ENCODE measurements at places on chromosomes 16 and 17.

- DNase-seq, result no peak
Observed at GRCh38 chr17:29570521-29570920, 2.0 kb downstream of the TP53I13 start.

- DNase-seq, result no peak
Observed at GRCh38 chr17:21031756-21032396, 10.9 kb downstream of the USP22 start.

GRCh38 chr16:30924076-30924912, 922 bp downstream of the FBXL19 start:
- DNase-seq, result no peak

GRCh38 chr17:64223931-64224629, 39.0 kb downstream of the TEX2 start:
- no peak for DNase-seq

GRCh38 chr17:42101513-42102292, 3.4 kb upstream of the ZNF385C start:
- peak; percentile 25 for DNase-seq

DNA sequence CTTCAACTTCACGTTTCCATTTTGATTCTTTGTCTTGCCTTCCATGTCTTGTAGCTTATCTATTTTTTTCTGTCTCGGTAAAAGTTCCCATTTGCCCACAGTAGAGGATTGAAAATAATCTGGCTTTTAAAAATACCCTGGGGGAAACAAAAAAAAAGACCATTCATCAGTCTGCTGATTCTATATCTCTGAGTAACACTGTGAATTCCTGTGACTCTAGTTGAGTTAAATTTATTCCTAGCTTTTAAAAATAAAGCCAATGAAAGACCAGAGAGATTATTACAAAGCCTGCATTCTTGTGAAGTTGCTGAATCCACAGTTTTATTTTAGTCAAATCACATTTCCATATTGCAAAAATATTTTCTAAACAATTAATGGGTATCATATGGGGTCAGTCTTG, 532.3 kb downstream of the CDH13 start:
- DNase-seq, result no peak

GRCh38 chr16:19014461-19014860, 30.7 kb downstream of the TMC7 start:
- no peak for DNase-seq

- no peak for DNase-seq
Observed at GRCh38 chr17:43465049-43465448, 18.7 kb upstream of the DHX8 start.

- no peak for DNase-seq
Observed at GRCh38 chr16:57739756-57740422, 4.3 kb downstream of the KATNB1 start.

DNA sequence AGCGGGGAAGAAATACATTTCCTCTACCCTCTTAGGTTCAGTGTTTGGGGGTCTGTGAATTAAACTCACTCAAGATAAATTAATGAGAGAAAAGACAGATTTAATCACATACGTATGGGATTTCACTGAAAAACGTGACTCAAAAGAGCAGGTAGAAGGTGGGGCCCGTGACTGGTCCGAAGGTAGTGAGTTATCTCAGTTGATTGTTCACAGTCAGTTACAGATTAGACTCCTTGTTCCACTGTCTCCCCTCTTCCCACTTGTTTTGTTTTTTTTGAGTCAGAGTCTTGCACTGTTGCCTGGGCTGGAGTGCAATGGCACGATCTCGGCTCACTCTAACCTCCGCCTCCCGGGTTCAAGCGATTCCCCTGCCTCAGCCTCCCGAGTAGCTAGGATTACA, 301.2 kb downstream of the SEC14L1 start:
- no peak for DNase-seq

DNA sequence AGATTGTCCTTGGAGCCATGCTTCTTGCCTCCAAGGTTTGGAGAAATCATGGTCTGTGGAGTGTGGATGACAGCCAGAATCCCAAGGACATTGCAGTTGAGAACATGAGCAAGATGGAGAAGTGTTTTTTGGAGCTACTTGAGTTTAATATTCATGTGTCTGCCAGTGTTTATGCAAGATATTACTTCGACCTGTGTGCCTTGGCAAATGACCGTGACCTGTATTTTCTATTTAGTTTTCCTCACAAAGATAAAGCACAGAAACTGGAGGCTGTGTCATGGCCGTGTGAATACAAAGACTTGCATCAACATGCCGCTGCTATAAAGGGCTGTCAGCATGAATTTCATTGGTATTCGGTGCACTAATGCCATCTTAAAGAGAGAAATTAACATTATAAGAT, 9.0 kb downstream of the GGA2 start:
- no peak for DNase-seq

DNA sequence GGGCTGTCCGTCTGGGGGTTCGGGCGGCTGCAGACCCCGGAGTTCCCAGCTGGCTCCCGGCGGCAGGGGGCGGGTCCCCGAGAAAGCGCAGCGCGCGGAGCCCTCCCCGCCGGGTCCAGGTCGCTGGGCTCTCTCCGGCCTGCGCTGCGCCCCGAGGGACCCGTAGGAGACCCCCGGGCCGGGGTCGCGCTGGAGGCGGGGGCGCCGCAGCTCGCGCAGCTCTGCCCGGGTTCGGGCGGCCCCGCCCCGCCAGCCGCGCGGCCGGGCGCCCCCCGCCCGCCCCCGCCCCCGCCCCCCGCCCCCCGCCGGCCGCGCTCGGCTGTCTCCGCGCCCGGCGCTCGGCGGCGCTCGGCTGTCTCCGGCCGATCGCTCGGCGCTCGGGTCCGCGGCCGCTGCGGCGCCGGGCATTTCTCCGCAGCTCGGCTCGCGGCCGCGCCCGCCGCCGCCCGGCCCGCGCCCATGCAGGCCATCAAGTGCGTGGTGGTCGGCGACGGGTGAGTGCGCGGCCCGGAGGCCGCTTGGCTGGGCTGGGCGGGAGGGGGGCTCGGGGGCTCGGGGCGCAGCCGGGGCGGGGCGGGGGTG, at the start of gene RAC3:
TSS of gene RAC3 (plus strand) at position 376 of the 582 bp plus-strand sequence. CDS start at position 460, 84 bp downstream.
- DNase-seq, result no peak

DNA sequence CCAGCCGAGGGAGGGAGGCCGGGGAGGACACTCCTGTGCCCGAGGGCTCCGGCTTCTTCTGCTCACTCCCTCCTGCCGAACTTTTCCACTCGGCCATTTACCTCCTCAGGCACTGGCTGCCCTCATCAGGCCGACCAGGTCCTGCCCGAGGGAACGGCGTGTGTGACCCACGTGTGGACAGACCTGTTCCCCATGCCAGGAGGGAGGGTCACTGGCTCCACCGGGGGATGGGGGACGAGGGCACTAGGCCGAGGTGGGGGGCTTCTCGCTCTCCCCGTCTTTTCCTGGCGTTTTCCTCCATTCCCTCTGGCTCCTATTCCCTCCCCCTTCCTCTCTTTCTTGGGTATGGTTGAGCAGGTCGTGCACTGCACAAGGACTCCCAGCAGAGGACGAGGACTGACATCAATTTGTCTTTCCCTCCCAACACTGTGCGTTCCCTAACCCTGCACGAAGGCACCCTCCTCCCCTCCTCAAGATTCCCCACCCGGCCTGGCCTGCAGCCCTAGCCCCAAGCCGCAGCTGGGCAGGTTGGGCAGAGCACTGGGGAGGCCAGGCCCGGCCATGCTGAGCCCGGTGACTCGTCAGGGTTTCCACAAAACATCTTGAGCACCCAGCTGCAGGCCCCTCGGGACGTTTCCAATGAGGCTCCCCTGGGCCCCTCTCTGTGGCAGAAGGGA, 3.2 kb upstream of the IL17C start:
- DNase-seq, result no peak

GRCh38 chr17:10010752-10011151, 105.7 kb upstream of the RCVRN start:
- no peak for DNase-seq

- DNase-seq, result no peak
Observed at GRCh38 chr16:7324321-7324720, 8.3 kb upstream of the RBFOX1 start.

- no peak for DNase-seq
Observed at GRCh38 chr17:66432411-66432957, 130.1 kb downstream of the PRKCA start.

DNA sequence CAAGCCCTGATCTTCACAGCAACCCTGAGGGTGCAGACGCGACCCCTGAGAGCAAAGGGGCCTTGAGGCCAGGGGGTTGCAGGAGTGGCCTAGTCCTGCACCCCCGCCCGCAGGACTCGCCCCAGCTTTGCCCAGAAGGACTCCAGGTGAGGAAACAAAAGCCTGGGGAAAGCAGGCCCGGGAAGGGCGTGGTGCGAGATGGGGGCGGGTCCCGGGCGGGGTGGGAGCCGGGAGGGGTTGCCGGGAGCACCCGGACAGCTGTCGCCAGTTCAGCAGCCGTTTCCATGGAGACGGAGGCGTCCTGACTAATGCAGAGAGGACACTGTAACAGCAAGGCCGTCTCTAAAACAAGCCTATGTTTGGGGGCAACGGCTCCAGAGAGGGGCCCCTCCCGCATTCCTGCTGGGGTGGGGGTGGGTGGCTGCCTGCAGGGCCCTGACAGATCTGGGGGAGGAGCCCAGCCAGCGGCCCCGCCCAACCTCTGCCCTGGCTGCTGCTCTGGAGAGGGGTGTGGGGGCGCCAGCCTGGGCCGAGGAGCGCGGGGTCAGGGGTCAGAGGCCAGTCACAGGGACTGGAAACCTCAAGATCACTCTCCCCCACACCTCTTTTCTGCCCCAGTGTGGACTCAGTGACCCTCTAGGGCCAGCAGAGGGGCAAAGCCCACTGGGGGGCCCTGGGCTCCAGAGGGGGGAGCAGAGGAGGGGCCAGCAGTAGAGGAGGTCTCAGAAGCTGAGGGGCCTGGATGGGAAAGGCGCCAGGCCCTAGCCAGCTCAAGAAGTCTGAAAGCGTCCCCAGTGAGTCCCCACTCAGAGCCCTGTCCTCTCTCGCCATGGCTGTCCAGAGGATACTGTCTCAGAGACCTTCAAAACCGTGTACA, 3.1 kb upstream of the TPPP3 start:
- peak; percentile 75 for DNase-seq

DNA sequence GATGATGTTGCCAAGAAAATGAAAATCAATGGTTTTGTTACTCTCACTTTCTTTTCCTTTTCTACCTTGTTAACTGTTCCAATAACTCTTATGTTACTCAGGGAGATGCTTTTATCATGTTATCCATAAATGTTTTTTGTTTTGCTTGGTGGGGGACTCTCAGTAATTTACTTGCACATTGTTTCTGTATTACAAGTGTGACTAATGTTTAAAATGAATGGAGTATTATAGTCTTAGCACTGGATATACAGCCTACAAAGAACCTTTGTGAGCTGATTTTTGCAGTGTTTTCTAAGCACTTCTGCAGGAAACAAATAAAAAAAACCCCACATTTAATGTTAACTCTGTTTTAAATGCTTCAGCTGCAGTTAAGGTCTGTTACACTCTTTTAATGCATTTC, 12.1 kb downstream of the VMP1 start:
- DNase-seq, result no peak

DNA sequence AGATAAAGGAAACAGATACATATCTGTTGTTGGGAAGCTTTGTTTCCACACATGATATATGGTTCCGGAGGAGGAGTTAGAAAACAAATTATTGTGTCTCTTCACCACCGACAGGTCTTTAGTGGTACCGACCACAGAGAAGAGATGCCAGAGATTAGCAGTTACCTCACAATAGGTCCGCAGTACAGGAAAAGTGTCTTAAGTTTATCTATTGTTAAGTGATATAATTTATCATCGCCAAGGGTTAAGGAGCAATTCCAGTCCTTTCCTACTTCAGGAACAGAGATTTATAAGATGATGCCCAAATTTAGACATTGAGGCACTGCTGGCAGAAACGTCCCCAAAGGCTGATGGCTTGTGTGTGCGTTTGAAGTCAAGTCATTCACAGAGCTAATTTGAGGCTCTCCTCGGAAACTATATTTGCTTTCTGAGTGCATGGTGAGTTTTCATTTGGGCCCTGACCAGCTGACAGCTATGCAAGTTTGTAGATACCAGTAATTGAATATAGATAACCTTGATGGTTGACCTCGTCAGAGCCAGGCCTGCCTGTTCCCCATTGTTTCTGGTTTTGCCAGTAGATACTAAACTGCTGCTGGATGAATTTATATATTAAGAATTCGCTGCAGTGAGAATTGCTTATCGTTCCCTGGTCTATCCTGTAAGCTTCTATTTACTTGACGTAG, 196.4 kb upstream of the IRX3 start:
- DNase-seq, result no peak

DNA sequence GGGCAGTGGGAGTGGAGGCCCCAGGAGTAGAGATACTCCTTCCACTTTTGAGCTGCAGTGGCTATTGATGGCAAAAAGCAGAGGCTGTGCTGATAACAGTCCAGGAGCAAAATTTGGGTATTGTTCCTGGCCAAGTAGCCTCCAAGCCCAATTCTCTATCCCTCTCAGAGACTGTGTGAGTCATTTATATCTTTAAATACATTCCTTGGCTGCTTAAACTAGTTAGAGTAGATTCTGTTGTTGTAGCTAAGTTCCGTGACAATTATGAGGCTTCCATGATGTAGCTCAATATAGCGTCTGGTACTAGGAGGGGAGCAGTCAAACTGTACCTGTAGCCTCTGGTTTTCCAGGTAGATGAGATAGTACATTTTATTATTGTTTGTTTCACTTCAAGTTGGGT, 19.9 kb upstream of the UBE2G1 start:
- DNase-seq, result no peak

DNA sequence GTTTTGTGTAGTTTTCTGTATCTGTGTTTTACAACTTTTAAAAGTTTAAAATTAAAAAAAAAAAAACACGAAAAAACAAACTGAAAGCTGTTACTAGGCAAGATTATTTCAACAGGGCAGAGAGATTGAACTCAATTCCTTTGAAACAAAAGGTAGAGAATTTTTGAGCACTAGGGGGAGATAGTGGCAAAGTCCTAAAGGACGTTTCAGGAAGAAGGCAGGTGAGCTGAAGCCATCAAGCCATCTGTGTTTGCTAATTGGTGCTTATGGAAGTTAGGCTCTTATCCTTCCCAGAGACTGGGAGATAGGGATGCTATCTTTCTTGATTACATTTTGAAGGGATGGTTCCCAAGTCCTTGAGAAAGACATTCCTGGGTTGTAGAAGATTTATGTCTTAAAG, 70.6 kb upstream of the CLEC3A start:
- no peak for DNase-seq

GRCh38 chr17:1629504-1630310, 1.1 kb upstream of the SLC43A2 start:
- DNase-seq, result peak; percentile 16

Measured in GM04504 (cell line).